ENCODE measurements at places on chromosomes 2 and 18.

GRCh38 chr2:175806570-175806969, 195.5 kb downstream of the LNPK start:
- DNase-seq = no peak

GRCh38 chr2:12722447-12723316, 5.9 kb downstream of the TRIB2 start:
- DNase-seq = no peak

- no peak for DNase-seq
Observed at GRCh38 chr2:20626698-20627513, 24.0 kb downstream of the HS1BP3 start.

DNA sequence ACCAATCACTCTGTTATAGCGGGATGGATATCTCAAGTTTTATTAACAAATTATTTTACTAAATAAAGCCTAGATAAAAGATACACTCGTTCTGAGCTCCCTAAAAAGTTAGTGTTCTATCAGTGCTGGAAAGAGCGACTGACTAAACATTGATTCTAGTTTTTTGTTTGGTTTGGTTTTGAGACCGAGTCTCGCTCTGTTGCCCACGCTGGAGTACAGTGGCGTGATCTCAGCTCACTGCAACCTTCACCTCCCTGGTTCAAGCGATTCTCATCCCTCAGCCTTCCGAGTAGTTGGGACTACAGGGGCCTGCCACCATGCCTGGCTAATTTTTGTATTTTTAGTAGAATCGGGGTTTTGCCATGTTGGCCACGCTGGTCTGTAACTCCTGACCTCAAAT, 73.8 kb upstream of the CDCA7 start:
- DNase-seq = no peak

DNA sequence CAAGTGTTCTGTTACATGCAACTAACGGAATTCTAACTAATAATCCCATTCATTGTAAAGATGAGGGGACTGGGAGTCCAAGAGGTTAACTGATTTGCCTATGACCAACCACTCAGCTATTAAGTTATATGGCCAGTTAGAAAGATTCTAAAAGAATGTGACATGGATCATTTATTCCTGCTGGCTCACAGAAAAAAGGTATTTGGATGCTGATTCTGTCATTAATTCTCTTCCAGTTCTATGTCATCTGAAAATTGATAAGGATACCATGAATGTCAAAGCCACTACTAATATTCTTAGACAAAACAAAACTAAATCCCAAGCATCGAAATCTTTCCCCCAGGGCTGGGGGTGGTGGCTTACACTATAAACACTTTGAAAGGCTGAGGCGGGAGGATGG, 41.2 kb upstream of the GORASP2 start:
- no peak for DNase-seq

DNA sequence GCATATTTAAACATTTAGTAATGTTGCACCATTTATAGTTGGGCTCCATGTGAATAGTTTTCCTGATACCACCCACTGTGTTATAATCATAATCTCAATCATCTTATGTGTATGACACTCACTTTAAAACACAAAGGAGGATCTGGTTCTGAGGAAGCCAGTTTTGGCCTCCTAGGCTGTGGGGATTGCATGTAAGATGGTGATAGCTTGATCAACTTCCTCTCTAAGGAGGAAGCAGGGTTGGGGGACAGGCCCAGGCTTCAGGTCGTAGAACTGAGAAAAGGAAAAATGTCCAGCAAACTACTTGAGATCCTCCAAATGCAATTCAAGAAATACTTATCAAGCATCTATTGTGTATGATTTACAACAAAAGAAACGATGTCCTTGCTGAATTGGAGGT, 4.9 kb upstream of the PPM1B start:
- DNase-seq = no peak

GRCh38 chr18:23967321-23968089, 47.0 kb upstream of the TTC39C start:
- no peak for DNase-seq

DNA sequence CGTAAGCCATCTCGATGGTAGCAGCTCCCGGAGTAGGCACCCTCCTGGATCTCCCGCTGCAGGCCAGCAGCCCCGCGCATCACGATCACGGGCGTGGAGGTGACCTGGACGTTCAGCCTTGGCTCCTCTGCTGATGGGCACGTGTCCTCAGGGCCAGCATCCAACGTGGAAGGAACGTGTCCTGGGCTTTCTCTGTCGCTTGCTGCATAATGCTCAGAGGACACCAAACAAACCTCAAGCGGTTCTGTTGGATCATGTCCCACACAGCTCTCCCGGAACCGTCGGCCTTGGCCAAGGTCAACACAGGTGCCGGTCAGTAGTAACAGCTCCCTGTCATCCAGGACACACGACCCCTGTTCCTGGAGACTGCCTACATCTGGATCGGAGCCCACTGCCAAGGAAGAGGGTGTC, 23.1 kb downstream of the PASK start:
- DNase-seq = no peak

DNA sequence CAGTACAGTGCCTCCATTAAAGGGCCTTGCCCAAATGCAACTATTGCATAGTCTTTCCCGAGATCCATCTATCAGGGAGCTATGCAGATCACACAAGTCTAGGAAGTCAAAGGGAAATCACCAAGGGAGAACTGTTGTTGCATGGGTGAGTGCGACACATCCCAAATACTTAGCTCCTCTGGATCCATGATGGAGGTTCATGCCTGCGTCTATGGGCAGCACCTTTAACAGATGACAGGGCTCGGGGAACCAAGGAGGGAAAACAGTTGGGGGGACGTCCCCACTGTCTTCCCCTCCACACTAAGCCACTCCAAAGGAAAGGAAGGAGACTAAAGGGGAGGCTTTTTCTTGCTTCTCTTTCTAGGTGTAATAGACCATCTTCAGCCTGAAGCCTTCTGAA, 552.8 kb upstream of the PKDCC start:
- DNase-seq = no peak

DNA sequence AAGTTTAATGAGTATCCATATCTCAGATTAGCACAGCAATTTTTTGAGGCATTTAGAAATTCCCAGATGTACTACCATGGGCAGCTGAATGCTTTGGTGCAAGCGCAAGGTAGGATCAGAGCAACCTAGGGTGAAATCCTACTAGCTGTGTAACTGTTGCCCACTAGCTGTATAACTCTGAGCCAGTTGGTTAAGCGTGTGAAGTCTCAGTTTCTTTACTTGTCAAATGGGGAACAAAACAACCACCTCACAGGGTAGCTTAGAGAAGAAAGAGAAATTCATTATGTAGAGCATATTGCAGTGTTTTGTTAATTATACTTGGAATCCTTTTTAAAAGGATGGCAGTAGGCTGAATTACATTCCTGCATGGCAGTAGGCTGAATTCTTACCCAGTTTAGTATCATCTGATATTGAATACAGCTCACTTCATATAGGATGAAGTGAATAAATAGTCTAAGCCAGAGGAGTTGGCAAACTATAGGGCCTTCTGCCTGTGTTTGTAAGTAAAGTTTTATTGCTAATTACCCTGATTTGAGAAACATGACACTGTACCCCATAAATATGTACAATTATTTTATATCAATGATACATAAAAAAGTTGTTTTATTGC, 180.7 kb downstream of the PLCL1 start:
- DNase-seq = no peak

- no peak for DNase-seq
Observed at GRCh38 chr2:121955426-121955825, 200.0 kb downstream of the TSN start.

DNA sequence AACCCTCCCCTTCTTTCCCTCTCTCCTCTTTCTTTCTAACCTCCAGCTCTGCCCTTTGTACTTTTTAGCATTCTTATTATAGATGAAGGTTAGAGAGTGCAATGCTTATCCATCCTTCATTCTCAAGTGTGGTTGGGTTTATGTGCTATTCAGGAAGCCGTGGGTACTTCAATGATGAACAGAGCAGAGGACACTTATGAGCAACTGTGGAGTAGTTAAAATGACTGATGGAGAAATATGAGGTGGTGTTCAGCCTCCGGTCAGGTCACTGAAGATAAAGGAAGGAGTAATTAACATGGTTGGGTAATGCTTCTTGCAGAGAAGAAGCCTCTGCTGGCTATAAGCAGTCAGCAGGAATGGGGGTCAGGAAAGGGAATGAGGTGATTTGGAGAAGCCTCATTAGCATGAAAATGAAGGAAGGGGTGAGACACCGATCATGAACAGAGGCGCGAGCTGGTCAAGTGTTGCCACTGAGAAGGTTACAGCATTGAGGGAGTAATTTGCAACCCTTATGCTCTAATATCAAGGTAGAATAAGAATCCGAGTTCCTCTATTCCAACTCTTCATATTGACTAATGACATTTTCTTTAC, 174.7 kb downstream of the LPIN1 start:
- no peak for DNase-seq

GRCh38 chr2:183038341-183039300, at the start of gene NCKAP1:
Gene NCKAP1 (minus strand): TSS chr2:183038457. CDS start chr2:183038099, 358 bp downstream.
- DNase-seq = peak; percentile 69

DNA sequence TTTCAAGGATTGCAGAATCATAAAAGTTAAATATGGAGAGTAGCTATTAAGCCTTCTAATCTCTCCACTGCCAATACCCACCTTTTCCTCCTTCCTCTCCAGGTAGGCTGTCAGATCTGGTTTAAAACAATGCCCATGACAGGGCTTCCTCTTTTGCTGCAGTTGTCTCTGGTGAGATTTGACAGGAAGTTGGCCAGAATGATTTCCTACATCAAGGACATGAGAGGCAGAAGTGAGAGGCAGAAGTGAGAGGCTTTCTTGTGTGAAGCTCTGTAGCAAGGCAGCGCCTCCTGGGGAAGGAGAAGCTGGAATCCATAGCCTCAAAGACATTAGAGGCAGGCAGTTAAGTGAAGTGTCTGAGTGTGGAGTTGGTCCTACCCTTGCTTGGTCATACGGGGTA, 385.7 kb downstream of the HRH4 start:
- no peak for DNase-seq

DNA sequence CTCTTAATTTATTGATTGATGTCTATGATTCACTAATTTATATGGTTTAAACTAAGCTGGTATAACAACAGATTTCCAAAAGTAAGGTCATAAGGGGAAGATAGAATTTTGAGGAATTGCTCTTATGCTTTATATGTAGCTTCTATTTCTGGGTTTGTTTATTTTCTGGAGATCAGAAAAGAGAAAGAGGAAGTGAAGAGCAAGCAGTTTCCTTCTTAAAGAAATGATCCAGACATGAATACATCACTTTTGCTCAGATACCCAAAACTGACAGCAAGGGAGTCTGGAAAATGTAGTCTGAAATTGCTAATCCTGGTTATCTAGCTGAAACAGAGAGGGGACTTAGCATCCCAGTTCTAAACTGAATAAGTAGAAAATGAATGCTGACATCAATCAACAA, 912.5 kb upstream of the CRIM1 start:
- DNase-seq = no peak

GRCh38 chr2:101251844-101252407, 760 bp upstream of the CNOT11 start:
- no peak for DNase-seq

- DNase-seq = no peak
Observed at GRCh38 chr2:74440378-74441169, 1.2 kb downstream of the RTKN start.

DNA sequence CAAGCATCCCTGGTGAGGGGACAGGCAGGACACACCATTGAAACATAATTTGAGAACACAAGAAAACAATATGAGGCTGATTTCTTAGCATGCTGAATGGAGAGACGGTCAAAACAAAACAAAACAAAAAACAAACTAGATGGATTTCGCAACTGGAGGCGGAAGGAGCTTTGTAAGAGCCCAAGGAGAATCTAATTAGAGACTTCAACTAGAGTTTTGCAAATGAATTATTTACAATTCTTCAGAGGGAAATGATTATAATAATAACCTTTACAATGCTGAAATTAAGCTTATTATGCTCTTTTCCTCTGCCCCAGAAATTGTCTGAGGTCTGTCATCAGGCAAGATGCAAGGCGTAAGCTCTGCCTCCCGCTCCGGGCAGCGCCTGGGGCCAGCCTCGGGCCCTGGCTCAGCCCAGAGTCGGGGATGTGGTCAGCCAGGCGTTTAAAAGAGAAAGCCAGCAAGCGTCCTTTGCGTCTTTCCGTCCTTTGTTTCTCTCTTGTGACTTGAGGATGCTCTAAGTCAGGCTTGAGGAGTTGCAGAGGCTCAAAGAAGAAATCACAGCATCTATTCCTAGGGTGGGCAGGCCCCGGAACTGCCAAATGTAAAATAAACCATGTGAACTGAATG, 139.6 kb downstream of the TWIST2 start:
- no peak for DNase-seq

Measured in activated naive CD4-positive, alpha-beta T cell (primary cell).